ENCODE measurements at places on chromosomes 13 and 19.

DNA sequence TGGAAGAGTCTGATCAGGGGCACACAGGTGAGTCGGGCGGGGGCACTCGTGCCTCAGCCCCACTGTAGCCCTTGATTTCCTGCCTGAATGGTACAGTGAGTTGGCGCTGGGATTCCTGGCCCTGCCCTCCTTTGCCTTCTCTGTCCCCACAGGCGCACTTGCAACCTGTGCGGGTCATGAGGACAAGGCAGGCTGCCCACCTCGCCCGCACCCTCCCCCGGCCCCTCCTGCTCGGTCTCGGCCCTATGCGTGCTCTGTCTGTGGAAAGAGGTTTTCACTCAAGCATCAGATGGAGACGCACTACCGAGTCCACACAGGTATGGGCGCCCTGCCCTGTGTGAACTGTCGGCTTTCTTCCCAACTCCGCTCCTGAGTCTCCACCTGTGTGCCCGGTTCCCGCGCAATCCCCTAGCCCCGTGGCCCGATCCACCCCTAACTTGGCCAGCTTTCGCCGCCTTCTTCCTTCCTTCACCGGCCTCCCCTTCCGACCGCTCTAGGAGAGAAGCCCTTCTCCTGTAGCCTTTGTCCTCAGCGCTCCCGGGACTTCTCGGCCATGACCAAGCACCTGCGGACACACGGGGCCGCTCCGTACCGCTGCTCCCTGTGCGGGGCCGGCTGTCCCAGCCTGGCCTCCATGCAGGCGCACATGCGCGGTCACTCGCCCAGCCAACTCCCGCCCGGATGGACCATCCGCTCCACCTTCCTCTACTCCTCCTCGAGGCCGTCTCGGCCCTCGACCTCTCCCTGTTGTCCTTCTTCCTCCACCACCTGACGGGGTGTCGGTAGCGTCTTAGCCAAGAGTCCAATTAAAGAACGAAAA is 1.6 kb upstream of the KMT2B start:
- no peak for DNase-seq

DNA sequence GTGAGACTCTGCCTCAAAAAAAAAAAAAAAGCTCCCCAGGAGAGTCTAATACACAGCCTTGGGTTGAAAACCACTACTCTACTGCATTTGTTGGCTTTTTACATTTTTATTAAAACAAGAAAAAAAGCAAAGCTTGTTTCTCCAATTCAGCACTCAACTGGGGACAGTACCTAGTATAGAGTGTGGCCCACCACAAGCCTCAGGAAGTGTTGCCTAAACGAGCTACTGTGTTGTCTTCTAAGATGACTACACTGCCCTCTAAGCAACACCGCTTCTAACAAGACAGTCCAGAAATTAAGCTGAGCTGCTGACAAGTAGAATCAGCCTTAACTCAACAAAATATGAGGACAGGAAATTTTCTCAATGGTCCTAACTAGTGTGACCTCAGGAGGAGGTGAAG is 522.2 kb downstream of the FGF9 start:
- DNase-seq: no peak

- no peak for DNase-seq
Measured at GRCh38 chr19:4134351-4134750, 10.4 kb upstream of the MAP2K2 start.

GRCh38 chr19:31512181-31512970 is 163.1 kb upstream of the TSHZ3 start:
- DNase-seq: no peak

DNA sequence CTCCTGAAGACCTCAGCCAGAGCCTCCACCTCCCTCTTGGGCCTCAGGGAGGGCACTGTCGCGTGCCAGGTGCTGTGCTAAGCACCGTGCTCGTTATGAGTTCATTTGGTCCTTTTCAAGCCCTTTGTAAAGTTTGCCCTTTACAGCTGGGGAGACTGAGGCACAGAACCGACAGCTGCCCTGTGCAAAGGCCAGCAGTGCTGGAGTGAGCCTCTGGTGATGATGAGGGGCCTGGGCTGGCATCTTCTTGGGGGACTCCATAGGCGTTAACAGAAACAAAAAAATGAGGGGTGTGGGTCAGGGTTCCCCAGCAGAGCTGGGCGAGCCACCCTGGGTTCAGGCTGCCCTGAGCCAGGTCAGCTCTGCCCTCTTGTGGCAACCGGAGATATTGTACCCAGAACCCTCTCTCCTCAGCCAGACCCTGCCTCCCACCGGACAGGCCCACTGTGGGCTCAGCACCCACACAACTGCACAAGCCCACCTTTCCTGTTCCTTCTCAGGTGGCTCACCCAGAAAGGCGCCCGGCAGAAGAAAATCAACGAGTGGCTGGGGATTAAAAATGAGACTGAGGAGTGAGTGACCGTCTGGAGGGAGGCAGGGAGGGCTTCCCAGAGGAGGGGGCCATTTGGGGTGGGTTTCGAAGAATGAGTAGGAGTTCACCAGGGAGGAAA is 5.5 kb upstream of the IFI30 start:
- peak; percentile 64 for DNase-seq

All from CD4-positive, alpha-beta T cell treated with Interleukin-6 at 100 ng/mL for 8 hours (primary cell).